ENCODE measurements at places on chromosomes 12 and 14. TPM values are rescaled to one million over a fixed set of nuclear protein-coding genes. Genes with fewer than 3 reads are reported as not detected.

KLRK1 gene
- not detected for total RNA-seq

ARHGAP9 gene
- 0.52 TPM for total RNA-seq

DPF3 gene
- 4.5 TPM for total RNA-seq

ZNF641 gene
- total RNA-seq, result 9.5 TPM

TAS2R7 gene
- total RNA-seq, result not detected

NRL gene
- total RNA-seq, result 1.3 TPM

KRT74 gene
- 0.10 TPM for total RNA-seq

NANOG gene
- not detected for total RNA-seq

All from type B pancreatic cell (in vitro differentiated cells).